Stimulated activated CD4-positive, alpha-beta T cell treated with anti-CD3 and anti-CD28 coated beads, Interleukin-1b, Interleukin-23, amount 100 ng/mL, for 24 hours (primary cell): ENCODE measurements at places on chromosomes 6 and 20.

GRCh38 chr6:164208371-164208770 is 793.9 kb downstream of the QKI start:
- no peak for DNase-seq

- no peak for DNase-seq
Measured at GRCh38 chr20:48784273-48784641, 43.5 kb downstream of the PREX1 start.

DNA sequence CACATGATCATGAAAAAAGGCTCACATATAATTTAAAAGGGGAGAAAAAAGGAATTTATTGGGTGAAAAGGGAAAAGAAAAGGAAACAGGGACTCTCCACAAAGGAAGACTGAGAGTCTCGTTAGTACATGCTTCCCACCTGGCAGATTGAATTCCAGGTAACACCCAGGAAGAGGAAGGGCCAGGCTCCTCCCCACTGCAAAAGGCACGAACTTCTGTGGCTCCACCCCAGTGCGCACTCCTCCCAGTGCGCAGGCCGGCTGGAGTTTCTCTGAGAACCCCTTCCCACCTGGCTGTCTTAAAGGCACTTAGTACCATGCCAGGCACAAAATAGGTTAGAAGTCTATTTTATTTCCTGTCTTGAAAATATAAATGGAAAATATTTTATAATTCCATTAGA is 129.8 kb downstream of the COL12A1 start:
- no peak for DNase-seq

DNA sequence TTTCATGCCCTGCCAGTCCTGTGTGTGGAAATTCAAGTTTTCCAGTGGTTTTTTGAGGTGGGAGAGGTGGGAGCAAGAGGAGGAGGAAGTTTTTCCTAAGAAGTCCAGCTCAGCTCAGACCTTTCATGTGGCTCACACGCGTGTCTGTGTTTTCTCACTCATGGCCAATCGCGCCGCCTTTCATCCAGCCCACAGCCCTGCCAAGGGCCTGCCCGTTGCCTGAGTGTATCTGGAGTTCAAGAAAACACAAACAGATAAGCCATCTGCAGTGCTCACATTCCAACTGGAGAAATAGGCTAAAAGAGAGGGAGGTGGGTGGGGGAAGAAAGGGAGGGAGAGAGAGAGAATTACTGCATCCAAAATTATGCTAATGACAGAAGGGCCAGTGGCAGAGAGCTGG is 12.6 kb upstream of the MPC1 start:
- DNase-seq = no peak

DNA sequence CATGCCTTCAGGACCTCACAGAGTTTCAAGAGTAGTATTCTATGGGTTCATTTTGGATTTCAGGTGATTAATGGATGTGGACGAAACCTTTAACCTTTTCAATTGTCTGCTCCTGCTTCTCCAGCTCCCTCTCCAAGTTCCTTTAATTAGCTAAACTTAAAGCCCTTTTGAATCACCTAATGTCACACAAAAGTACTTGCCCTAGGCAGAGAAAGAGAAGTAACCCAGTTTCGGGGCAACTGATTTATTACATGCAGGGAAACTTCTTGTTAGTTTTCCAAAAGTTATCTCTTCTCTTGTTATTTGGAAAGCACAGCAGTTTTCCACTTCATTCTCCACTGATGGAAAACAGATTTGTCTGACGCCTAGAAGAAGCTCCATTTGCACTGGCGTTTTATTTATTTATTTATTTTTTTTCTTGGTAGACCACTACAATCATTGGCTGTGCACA is 407.7 kb upstream of the JARID2 start:
- no peak for DNase-seq

DNA sequence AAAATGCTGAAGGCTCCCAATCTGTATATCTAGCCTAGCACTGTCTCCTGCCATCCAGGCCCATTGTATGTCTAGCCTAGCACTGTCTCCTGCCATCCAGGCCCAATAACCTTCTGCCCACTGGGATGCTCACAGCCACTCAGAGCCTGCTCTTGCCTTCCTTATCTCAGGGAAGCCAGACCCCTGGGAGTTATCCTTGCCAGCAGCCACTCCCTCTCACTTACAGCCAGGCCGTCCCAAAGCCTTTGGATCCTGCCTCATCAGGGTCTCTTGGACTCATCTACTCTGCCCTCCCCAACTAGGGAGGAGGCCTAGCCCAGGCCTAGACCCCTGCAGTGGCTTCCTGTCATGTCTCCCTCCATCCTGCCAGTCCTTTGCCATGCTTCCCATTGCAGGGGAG is 37.3 kb downstream of the KIF3B start:
- DNase-seq = no peak

GRCh38 chr6:119162134-119162775 is 83.8 kb upstream of the FAM184A start:
- no peak for DNase-seq

DNA sequence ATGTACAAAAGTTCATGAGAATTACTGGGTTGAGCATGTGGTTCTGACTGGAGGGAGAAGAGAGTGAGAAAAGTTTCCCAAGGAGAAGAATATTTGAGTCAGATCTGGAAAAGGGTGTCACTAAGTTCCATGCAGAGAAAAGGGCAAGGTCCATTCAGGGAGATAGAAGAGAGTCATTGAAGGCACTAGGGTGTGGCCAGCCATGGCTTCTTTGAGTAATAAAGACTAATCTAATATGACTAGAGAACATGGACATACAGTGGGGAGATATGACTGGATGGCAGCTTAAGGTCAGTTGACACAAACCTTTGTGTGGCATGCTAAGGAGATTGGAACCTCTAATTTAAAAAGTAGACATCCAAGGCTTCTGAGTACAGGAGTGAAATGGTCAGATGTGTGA is 10.7 kb upstream of the SLC17A4 start:
- no peak for DNase-seq

- no peak for DNase-seq
Measured at GRCh38 chr6:169626169-169626568, 75.7 kb downstream of the WDR27 start.

DNA sequence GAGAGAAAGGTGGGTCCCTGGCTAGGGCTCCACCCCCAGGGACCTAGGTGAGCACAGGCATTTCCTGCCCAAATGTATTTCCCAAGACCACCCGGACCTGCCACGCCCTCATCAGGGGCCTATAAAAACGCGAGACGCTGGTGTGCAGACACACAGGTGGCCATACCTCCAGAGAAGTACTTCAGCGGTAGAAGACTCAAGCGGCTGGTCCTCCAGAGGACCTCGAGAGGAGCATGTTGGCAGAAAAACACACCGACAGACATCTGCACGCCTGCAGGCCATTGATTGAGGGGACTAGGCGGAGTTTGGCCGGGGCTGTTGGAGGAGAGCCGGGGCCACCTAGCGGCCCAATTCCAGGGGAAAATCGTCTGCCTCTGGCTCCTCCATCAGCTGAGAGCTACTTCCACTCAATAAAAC is 695.8 kb upstream of the MMS22L start:
- no peak for DNase-seq

GRCh38 chr6:20400456-20401204 is 1.0 kb upstream of the E2F3 start:
- peak; percentile 20 for DNase-seq

DNA sequence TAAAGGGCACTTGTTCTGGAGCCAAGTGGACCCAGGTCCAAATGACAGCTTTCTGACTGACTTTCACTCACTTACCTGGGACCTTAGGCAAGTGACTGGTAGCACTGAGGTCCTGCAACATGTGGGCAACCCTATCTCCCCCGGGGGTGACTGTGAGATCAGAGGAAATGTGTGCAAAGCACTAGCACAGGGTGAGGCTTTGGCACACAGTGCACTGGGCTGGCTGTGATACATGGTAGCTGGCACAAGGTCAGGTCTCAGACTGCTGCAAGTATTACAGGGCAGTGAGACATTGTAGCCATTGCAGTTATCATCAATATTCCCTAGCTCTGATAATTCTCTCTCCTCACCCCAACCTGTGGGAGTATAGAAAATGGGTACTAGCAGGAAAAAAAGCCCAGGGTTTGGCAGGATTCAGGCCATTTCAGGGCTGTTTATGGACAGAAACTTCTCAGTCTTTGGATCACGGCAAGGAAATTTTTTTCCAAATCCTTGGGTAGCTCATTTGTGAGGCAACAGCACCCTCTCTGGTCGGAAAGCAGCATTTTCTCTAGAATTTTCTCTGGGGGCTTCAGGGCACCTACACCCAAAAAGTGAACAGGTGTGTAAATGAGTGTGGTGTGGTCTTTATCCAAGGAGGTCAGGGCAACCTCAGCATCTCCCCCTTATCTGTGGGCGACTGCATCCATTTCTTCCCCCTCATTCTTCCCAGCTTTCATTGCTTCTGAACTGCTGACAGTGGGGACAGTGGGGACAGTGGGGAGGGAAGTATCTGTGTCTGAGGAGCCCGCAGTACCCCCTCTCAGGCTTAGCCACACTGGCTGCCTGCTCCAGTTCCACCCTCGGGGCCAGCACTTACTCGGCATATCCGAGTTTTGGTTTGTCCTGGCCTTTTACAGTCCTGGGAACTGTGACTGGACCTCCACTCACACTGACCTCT is 148.7 kb upstream of the PHACTR3 start:
- no peak for DNase-seq

DNA sequence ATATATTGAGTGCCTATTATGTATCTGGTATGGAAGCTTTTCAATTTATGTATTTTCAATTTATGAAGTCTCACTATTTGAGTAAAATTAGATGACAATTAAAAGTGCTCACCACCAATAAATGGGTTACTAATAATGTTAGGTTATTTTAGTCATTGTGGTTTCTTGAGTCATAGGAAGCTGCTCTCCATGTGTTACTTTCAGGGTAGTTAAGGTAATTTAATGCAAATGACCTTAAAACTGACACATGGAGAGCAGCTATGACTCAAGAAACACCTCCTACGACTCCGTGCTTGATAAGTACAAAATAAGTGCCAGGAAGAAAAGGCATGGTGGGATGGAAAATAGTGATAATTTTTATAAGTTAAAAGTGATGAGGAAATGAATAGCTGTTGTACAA is 16.5 kb upstream of the TINAG start:
- DNase-seq = no peak

DNA sequence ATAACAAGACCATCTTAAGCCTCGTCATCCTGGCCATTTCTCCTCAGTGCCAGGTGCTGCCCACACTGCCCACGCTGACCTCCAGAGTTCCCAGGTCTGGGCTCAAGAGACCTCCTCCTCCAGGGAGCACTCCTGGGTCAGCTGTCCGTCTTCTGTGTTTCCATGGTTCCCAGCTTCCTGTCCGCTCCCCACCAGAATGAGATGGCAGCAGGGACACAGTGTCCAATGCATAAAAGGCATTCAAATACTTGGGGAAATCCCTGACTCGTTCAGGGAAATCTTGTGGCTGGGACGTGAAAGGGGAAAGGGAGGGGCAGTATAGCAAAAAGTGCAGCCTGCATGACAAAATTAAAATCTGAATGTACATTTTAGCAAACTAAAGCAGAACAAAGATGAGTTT is 54.3 kb downstream of the SLC23A2 start:
- DNase-seq = no peak

- no peak for DNase-seq
Measured at GRCh38 chr6:43926634-43927531, 156.9 kb downstream of the VEGFA start.

DNA sequence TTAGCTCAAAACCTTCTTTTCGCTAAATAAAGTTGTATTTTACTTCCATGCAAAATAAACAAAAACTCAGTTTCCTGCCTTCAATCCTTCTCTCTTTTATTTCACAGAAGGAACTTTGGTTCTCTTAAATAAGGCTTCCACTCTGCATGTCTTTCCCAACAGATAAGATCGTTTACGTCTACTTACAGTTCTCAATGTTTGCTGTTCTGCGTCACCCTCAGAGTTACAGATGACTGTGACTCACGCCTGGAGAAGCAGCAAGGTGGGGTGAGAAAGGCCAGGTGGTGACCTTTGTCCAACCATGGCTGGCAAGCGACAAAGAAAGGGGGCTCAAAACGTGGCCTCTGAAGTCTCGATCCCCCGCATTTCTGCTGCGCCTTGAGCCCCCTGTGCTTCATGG is 51.4 kb upstream of the RPS6KA2 start:
- no peak for DNase-seq

- DNase-seq = no peak
Measured at GRCh38 chr6:57435475-57436160, 118.2 kb downstream of the PRIM2 start.

DNA sequence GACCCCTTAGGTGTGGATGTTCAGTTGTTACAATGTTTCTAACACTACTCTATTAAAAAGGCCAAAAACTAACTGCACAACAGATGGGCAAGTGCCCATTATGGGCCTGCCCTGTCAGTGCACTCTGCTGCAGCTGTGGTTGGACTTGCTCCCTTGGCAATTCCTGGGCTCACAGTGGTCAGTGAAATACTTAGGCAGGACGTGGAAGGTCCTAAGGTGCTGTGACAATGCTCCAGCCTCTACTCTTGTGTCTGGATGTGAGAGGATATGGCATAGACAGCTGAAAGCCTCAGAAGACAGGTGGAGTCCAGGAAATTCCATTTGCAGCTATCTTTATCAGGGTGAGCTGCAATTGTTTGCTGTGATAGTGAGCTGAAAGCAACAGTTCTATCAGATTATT is 136.5 kb upstream of the OLIG3 start:
- no peak for DNase-seq

GRCh38 chr20:1700990-1701389 is 43.4 kb upstream of the SIRPG start:
- no peak for DNase-seq

DNA sequence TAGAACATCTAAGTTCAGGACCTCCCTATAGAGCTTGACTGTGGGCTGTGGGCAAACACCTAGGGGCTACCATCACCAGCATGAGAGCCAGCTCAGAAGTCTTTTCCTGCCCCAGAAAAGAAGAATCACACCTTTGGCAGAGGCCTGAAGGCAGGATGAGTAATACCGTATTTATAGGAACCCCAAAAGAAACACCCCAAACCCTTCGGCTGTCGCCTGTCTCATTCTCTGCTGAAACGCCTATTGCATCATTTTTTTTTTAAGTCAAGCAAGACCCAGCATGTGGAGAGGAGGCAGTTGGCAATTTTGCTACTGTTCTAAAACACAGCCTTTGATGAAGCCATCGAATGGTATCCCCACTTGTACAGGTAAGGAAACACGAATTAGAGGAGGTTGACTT is 436.4 kb downstream of the TFAP2A start:
- no peak for DNase-seq

DNA sequence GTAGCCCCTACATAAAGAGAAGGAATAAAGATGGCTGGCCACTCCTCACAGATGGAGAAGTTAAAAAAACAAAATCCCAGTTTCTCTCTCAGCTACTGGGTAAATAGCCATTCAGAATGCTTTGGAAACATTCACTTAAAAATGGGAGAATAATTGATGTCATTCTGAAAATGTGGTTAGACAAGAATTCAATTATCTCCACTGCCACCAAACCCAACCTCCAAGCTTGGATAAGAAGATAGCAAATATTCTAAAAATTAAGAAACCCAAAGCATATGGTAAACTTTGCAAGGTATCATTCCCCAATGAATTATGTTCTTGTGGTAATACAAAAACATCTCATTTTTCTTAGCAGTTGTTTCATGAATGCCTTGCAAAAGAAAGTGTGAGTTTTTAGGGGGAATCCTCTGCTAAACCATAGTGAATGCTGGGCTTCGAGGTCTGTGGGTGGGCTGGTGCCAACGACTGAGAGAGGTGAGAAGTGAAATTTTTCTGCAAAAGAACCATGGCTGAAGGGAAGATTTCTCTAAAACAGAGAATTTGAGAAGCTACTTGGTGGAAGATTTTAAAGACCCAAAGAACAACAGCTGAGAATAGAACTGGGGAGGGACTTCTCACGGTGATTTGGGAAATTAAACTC is 497.9 kb upstream of the JARID2 start:
- no peak for DNase-seq

- DNase-seq = no peak
Measured at GRCh38 chr6:15359335-15359862, 113.5 kb downstream of the JARID2 start.

- DNase-seq = no peak
Measured at GRCh38 chr6:84003131-84003530, 30.4 kb upstream of the MRAP2 start.

GRCh38 chr20:57658833-57659516 is 38.7 kb upstream of the ZBP1 start:
- DNase-seq = no peak
